Cerebellum (tissue), 4 donors: ENCODE measurements at places on chromosomes 5 and 9. TPM values are rescaled to one million over a fixed set of nuclear protein-coding genes. Genes with fewer than 3 reads are reported as not detected.

GRCh38 chr5:40909264-40909663, at the start of gene C7:
Gene C7, plus strand, starts transcription at chr5:40909497. Its CDS starts 114 bp downstream, at chr5:40909611.
- no peak for DNase-seq

- no peak for DNase-seq
Measured at GRCh38 chr5:30156156-30156555, 1037.3 kb upstream of the CDH6 start.

DNA sequence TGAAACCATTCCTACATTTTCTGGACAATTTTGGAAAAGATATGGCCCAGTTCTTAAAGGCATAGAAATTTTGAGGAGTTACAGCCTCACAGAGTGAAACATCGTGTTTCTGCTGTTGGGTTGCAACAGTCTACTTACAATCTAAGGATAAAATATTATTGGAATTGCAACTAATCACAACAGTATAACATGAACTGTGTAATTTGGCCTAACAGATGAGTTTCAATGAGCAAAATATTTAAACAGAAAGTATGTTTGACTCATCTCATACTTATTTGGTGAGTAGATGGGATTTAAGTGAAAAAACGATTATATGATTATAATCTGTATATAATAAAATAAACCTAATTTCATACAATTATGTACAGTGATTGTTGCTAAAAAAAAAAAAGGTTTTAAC, 1061.8 kb downstream of the CDH12 start:
- no peak for DNase-seq

GRCh38 chr9:22060831-22061383, 51.8 kb upstream of the CDKN2B start:
- no peak for DNase-seq

Gene RGMB
- total RNA-seq, result 137 TPM

Gene TMEM252
- total RNA-seq, result not detected

Gene TMC1
- total RNA-seq, result 0.45 TPM

Gene CERCAM
- 11.5 TPM for total RNA-seq
